ENCODE measurements at places on chromosomes 6 and 20. TPM values are rescaled to one million over a fixed set of nuclear protein-coding genes. Genes with fewer than 3 reads are reported as not detected.
A peak's percentile ranks its signal among the peaks of the same experiment; 100 is the strongest.

- no peak for DNase-seq
Measured at GRCh38 chr6:147311218-147311617, 107.0 kb downstream of the STXBP5 start.

DNA sequence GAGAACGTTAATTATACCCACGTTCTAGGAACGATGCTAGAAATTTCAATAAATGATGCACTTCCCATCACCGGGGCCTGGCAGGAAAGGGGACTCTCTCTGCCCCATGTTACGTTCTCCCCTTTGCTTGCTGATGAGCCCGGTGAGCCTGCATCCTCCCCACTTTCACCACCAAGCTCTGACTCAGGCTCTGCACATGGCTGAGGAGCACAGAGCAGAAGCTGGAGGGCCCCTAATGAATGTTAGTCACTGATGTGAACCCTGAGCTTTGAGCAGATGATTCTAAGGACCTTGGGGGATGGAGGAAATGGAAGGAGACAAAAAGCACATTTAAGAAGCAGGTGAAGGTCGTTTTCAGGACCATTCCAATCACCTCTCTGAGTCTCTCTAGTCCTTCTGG, 468.2 kb upstream of the ARID1B start:
- DNase-seq = no peak

The SLC26A8 gene
- 0.22 TPM for polyA plus RNA-seq

- DNase-seq = no peak
Measured at GRCh38 chr20:13995841-13996240, 525 bp downstream of the MACROD2 start.

DNA sequence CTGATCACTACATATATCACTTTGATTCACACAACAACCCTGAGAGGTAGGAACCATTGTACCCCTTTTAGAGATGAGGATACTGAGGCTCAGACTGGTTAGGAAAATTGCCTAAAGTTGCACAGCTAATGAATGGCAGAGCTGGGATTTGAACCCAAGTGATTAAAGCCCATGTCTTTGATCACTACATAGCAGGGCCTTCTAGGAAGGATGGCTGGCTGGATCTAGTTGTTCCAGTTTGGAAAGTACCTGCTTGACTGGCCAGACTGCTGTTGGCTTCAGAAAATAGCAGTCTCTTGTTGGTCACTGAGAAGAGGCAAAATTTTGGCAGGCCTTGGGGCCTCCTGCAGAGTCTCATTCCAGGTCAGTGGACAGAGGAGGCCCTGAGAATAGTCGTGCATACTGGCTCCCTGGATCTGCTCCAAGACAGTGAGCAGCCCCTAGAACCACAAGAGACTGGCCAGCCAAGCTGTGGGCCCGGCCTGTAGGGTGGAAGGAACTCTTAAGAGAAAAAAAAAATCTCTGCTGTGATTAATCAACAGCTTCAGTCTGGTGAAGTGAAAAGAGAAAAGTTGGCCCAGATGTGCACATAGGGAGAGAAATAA, 17.5 kb downstream of the PPARD start:
- no peak for DNase-seq

The VGLL2 gene
- polyA plus RNA-seq = not detected

- DNase-seq = no peak
Measured at GRCh38 chr6:77341058-77341986, 122.0 kb downstream of the HTR1B start.

GRCh38 chr6:107730683-107731314, 93.3 kb downstream of the SCML4 start:
- no peak for DNase-seq

DNA sequence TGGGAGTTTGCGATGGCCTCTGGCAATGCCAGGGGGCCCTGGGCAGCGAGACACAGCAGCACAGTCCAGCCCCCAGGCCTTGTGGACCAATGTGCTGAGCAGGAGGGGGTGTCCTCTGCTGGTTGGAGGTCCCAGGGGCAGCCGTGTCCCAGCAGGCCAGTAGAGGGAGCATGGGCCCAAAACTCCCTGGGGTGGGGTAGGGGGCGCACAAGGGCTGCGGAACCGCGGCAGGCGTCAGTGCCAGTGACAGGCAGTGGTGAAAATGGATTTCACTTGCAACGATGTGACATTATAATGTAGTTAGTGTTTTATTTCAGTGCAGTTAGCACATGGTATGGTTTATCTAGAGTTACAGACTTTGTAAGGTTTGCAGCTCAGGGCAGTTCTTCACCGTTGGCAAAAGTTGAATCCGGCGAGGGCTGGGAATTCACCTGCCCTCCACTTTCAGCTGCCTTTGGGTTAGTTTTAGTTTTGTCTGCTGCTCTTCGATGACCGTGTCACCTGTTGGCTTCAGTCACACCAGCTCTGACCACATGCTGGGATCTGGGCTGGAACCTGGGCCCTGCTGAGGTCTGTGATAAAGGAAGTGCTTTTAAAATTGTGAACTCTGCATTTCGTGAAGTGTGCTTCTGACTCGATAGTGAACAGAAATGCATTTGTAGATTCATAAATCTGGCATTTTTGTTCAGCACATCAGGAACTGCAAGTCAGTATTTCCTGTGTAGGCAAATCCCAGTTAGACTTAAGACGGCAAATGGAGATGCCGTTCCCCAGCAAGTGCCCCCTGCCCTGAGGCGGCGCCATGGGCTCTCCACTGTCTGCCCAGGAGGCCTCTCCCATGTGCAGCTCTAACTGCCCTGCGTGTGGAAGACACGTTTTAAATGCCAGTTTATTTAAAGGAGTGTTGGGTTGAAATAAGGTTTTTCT, 46.8 kb downstream of the PYGB start:
- DNase-seq = peak; percentile 38

Data from left renal cortex interstitium (tissue), 4 donors.